Smooth muscle cell of bladder (primary cell): ENCODE measurements at places on chromosomes 3 and 15. TPM values are rescaled to one million over a fixed set of nuclear protein-coding genes. Genes with fewer than 3 reads are reported as not detected.

Gene EFCC1
- total RNA-seq: 4.8 TPM in 1 of 2 replicates, not detected in the other

Gene MYH15
- 0.57 and 0.92 TPM in 2 replicates for total RNA-seq

Gene TTLL3
- 8.2 and 11.0 TPM in 2 replicates for total RNA-seq

Gene UNC45A
- total RNA-seq: 81.5 and 91.3 TPM in 2 replicates

Gene AQP9
- total RNA-seq: not detected in 2 replicates

Gene EEF1AKMT4
- total RNA-seq: 3.4 and 4.8 TPM in 2 replicates

Gene ZMYND10
- 0.28 and 1.1 TPM in 2 replicates for total RNA-seq

Gene ZNF662
- total RNA-seq: 0.57 and 1.0 TPM in 2 replicates
